ENCODE measurements at places on chromosomes 4 and X. TPM values are rescaled to one million over a fixed set of nuclear protein-coding genes. Genes with fewer than 3 reads are reported as not detected.

- DNase-seq, result no peak
Measured at GRCh38 chrX:53445977-53446376, 11.8 kb upstream of the HSD17B10 start.

DNA sequence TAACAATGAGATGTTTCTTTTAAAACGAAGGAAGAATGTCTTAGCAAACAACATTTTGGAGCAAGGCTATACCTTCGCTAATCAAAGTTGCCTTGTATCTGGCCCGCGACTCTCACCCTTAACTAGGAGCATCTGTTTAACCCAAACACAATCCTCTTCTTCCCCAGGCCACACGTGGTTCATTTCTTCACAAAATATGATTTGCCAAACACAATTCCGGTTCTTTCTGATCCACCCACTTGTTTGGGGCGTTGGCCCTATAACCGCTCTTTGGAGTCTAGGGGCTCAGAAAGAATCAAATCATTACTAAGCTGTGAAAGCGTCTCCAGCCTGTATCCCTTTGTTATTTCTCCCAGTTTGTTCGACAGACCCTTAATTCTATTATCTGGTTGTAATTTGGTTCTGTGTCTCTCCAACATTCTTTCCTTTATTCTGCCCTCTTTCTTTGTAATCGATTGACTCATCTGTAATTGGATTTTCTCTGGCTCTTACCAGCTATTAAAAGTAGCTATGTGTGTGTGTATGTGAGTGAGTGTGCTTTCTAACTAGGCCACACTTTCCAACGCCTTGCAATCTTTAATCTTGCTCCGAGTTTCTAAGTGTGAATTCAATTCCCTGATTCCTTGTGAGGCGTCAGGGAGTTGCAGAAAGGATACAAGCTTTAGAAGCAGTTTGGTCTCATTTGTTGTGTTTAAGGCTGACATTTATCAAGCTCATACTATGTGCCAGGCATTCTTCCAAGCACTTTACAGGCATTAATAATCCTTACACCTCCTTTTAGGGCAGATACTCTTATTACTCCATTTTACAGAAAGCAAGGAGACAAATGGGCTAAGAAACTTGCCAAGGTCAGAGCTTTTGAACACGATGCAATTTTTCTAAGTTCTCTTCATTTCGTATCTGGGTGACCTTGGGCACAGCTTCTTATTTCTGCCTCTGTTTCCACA, 138.6 kb upstream of the CPEB2 start:
- no peak for DNase-seq

DNA sequence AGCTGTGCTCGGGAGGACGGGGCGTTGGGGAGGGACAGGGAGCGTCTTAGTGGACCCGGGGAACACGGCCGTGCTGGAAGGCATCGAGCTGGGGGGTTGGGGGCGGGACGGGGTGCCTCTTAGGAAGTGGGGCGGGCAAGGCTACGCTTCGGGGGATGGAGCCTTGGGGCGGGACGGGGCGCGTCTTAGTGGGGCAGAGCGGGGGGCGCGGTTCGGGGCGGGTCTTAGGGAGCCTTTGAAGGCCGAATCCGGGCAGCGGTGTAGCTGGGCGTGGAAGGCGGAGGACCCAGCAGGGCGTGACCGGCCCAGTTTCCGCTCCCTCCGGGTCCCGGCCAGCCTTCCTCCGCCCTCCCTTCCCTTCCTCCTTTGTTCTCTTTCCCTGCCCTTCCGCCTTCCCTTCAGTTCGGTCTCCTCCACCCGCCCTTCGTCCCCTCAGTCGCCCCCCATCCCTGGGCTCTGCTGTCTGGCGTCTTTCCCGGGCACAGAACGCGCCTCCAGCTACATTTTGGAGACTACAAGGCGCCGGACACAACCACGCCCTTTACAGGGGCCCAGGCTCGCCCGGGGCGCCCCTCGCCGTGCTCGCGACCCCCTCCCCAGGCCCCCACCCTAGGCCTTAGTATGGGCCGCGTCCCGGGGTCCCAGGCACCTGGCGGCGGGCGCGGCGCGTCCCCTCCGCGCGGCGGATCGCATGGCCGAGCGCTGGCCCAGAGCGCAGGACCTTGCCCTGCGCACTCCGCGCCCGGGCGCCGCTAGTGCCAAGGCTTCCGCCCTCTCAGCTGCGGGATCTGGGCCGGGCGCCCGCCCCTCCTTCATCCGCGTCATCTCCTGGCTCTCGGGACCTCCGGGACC, at the start of gene ARSD:
Gene ARSD, minus strand, starts transcription at position 757 of the 852 bp plus-strand sequence. Its CDS starts 64 bp downstream, at position 693.
- DNase-seq, result peak; percentile 64

DNA sequence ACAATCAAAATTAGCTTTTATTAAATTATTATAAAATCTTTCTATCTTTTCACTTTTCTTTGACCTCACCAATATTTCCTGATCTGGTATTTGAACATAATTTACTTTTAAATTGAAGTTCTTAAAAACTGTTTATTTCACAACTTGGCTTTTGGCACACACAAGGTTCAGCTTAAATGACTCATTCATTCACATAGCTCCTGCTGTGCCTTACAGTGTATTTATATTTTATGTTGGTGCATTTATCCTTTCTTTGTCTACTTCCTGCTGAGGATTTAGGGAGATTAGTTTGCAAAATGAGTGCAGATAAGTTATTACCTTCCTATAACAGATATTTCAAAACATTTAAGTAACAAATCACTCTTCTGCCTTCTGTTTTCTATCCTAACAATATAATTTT, 430.6 kb downstream of the DTHD1 start:
- peak; percentile 29 for DNase-seq

DNA sequence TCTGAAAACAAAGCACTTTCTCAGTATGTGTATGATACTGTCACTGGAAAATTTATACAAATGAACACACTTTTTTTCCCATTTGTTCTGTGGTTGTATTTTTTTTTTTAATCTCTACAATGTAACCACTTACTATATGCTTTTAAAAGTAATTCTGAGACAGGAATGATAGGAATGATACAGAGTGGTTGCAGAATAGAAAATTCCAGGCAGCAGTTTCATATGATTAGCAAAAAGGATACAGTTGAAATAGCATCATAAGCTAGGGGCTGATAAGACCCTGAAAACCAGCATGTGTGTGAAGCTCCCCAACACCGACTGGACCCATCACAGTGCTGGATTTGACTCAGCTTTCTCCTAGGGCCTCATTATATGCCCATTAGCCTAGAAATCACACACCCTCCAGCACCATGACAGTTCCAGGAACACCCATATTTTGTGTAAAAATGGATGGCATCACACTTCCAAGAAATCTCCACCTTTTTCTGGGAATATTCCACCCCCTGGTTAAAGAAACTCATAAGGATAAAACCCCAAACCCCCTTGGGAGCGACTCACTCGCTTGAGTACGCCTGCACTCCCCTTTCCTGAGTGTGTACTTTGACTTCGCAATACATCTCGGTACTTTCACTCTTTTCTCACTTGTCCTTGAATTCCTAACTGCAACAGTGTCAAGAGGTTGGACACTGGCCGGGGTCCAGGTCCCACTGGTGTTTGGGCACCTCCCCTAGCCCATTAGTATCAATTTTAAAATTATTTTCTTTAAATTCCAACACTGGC, 77.4 kb upstream of the AGA start:
- no peak for DNase-seq

DNA sequence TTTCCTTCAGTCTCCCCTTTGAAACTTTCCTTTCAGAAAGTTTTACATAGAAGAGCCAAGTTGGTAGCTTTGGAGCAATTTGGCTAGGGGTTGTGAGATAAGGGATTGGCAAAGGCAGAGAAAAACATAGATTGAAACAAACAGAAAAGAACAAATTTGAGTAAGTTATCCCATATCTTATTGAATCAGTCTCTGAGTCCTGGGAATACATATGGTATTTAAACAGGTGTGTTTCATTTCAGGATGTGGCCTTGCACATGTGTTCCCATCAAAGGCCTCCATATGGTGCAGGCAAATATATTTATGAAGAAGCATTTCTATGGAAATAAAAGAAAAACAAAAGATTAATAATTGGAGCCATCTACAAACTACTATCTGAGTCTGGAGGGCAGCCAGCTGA, 227.9 kb upstream of the ZFP42 start:
- no peak for DNase-seq

DNA sequence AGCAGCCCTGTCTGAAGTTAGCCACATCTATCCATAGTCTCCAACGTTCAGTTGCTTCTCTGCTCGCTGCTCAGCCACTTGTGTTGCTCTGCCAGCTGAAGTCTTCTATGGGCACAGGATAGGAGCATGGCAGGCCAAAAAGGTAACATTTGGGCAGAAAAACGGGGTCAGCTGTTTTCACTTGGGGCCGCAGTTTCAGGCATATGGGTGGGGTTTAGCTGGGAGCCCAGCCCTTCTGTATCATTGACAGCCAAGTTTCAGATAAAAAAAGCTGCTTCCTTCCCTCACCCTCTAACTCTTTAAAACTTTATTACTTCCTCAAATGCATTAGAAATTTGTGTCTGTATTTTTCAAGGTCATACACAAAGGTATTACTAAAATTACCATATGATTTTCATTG, 18.4 kb upstream of the MANBA start:
- DNase-seq, result no peak

DNA sequence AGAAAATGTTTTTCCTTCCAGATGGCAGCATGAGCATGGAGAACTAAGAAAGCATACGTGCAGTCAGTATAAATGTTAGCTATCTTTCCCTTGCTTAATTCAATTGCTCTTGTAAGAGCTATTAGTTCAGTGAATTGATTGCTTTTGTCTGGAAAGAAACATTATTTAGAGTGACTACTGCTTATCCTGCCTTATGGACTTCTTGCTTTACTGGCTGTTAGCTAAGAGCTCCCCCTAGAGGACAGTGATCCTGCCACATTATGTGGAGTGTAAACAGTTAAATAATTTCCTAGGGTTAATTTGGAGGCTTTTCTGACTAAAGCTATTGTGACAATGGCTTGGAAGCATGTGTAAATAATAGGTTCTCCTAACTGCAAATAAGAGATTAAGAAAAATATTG, 1402.4 kb downstream of the FAM133A start:
- peak; percentile 21 for DNase-seq

DNA sequence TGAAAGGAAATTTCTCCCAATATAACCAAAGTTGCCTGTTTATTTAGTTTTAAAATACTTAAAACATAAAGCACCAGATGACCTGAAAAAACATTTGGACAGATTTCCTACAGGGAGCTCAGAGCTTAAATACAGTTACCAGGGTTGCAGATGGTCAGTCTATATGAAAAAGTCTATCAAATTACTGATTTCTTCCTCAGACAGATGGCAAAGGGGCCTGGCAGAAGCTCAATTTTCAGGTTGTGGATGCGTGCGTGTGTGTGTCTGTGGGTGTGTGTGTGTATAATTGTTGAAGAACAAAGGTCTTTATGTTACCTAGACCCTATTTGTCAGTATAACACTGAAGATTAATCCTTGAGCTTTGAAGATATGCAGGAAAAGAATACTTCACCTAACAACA, 169.4 kb downstream of the MAD2L1 start:
- DNase-seq, result no peak

GRCh38 chr4:76083386-76083988, 9.0 kb downstream of the ART3 start:
- peak; percentile 74 for DNase-seq

DNA sequence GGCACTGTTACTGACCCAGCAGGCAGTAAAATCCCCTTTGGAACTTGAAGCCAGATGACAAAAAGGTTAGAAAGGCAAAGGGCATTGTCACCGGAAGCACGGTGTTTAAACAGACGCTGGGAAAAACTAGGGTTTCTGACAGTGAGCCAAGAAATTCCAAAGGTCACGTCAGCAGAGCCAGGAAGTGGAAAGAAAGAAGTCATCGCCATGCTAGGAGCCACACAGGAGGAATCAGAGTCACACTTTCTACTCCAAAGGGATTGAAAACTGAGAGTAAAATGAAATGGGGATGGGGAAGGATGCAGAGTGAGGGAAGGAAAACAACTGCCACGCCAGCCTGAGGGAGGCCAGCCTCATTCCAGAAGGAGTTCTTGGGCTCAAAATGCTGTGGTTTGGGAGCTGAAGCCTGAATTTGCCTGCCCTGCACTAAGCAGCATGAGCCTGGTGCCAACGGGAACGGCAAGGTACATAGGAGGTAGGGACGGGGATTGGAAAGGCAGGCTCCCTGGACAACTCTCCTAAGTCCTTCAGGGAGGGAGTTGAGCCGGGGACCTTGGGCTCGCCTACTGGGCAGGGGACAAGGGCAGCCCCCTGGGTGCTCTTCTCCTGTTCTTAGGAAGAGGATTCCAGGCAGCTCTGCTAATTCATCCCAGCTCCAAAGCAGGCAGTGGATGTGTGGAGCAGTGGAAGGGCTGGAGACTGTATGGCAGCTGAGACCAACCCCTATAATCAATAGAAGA, 66.8 kb downstream of the SOWAHB start:
- peak; percentile 93 for DNase-seq

GRCh38 chrX:125205918-125206665, 113.6 kb upstream of the TEX13C start:
- DNase-seq, result peak; percentile 0

GRCh38 chr4:71978210-71978835, 53.5 kb upstream of the NPFFR2 start:
- no peak for DNase-seq

DNA sequence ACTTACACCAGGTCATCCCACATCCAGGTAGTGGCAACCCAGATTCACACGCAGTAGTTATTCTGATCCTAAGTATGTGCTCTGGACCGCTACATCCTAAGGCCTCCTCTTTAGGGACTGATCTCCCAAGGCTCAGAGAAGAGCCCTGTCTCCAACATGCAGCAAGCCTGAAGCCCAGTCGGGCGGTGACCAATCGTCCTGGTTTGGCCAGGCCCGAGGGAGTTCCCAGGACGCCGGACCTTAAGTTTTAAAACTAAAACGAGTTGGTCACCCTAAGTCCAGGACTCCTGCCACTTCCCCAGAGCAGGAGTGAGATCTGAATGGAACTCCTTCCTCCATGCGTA, 385 bp downstream of the LYAR start:
- DNase-seq, result peak; percentile 20

GRCh38 chr4:8043596-8043995, 103.9 kb upstream of the AFAP1 start:
- no peak for DNase-seq

GRCh38 chrX:154317391-154317995, 21.9 kb downstream of the TKTL1 start:
- DNase-seq, result peak; percentile 6

- DNase-seq, result no peak
Measured at GRCh38 chrX:65910899-65911298, 129.0 kb downstream of the VSIG4 start.

- no peak for DNase-seq
Measured at GRCh38 chr4:28073860-28074555, 1213.4 kb downstream of the STIM2 start.

- DNase-seq, result no peak
Measured at GRCh38 chr4:148068065-148068911, 336.4 kb downstream of the ARHGAP10 start.

Gene DMRTC1B
- total RNA-seq, result not detected

Gene ZFP92
- total RNA-seq, result 1.3 TPM

Gene SLC6A8
- total RNA-seq, result 42.4 TPM

Gene RIPPLY1
- total RNA-seq, result 0.13 TPM

Gene TKTL1
- not detected for total RNA-seq

Gene IGSF1
- not detected for total RNA-seq

Gene MAGEC2
- not detected for total RNA-seq

Gene NWD2
- total RNA-seq, result 0.26 TPM

Gene FAM47A
- not detected for total RNA-seq

Gene PPEF2
- total RNA-seq, result not detected

Gene IL1RAPL2
- total RNA-seq, result 0.13 TPM

Gene CD40LG
- not detected for total RNA-seq
